ENCODE measurements at places on chromosomes 1 and 21.

GRCh38 chr1:12756768-12757413, 10.9 kb downstream of the CFAP107 start:
- DNase-seq = no peak

DNA sequence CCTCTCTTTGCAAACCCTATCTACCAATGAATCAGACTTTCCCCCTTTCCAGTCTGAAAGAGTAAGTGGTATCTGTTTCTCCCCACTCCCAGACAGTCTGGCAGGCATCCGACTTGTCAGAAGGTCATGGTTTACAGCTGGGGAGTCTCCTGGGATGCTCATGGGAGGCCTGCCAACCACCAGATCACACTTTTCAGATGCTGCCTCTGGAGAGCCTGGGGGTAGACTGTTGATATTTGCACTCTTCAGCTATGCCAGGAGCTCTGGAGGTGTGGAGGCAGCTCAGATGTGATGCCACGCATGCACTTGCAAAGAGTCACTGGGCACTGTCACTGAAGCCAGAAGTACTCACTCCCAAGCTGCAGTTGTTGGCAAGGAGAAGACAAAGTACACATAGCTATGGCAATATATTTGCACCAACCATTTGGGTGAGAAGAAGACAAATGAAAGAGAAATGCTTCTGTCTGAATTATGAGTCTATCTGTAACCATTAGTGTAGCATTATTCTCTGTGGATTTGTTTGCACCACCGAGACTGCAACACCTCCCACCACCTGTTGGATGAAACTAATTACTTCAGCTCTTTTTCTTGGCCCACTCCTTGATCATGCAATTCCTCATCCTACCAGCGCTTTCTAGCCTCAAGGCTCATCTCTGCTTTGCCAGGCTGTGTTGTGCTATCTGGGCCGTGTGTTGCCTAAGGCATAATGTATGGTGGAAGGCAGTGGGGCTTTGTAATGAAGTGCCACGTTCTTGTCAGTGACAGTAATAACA, 133.0 kb upstream of the SPAG17 start:
- no peak for DNase-seq

- DNase-seq = no peak
Measured at GRCh38 chr1:186194107-186194756, 180.8 kb downstream of the TPR start.

DNA sequence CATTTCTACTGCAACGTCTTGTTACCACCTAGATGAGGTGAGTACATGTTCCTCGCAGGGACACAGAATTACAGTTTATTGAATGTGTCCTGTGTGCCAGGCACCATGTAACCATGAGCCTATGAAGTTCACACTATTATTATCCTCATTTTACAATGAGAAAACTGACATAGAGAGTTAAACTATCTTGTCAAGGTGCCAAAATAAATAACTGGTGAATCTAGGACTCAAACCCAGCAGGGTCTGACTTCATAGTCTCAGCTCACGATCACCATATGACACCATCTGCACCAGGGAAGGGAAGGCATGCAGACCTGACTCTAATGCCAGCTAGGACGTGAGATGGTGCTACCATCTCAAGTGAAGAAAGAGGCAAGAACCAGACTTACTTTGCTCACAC, 2.4 kb downstream of the SELE start:
- DNase-seq = no peak

GRCh38 chr1:173114346-173114745, 63.6 kb upstream of the TNFSF18 start:
- no peak for DNase-seq

DNA sequence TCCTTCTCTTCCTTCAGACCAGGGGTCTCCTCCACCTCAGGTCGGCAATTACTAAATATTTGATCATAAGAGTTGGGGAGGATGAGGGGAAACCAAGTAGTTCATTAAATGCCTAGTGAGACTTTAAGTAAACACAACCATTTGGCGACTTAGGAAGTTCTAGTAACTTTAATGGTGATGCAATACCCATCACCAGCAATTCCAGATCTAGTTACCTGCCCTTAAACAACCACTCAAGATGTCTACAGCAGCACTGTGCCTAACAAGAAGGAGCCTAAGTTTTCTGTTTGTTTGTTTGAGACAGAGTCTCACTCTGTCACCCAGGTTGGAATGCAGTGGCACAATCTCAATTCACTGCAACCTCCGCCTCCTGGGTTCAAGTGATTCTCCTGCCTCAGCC, 56.6 kb upstream of the L1TD1 start:
- no peak for DNase-seq

- DNase-seq = no peak
Measured at GRCh38 chr1:55138823-55139222, 76.3 kb downstream of the USP24 start.
